ENCODE measurements at places on chromosomes 5 and 9. TPM values are rescaled to one million over a fixed set of nuclear protein-coding genes. Genes with fewer than 3 reads are reported as not detected.

DNA sequence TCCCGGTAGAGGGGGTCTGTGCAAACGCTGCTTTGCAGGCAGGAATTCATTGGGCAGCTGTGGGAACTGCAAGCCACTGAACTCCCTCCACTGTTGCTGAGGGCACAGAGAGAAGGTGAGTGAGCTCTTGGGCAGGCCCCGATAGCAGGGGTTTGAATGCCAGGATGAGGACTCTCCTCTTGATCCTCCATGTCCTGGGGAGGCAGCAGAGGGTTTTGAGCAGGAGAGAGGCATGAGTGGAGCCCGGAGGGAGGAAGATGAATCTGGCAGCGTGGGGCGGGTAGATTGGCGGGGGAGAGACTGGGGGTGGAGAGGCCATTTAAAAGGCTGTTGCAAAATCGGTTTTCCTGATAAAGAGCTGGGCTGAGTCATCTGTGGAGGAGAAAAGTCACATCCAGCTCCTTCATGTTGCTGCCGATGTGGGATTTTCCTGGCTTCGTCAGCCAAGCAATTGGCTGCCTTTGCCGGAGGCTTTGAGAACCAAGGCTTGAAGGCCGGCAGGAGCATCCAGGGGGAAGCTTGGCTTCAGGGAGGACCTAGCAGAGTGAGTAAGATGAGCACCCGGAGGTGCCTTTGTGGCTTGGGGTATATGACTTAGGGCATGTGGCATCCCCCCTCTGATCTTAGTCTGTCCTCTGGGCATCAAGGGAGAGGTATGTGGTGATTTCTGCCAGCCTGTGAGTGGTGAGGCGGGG is at the start of gene SYNPO:
SYNPO (plus strand) TSS at position 350 of the 695 bp plus-strand sequence. CDS start 7,616 bp downstream, outside the sequence.
- H3K27me3 ChIP-seq = no peaks in the 10 kb centered on the region
- H3K4me3 ChIP-seq = no peak within 1 kb of the TSS

DNA sequence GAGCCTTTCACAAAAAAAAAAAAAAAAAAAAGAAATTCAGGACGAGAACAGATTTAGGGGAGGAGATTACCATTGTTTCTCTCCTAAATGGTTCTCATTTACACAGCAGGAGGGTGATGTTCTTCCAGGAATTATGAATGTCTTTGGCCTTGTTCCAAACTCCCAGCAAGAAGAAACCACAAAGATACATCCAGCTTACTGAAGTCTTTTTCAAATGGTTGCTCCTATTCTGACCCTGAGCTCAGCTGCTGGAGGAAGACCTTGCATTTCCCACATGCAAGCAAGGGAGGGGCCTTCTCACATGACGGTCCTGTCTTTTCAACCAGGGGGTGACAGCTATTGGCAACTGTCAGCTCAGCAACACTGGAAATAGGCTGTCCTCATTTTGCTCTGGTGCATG is 203.0 kb upstream of the VLDLR start:
- H3K27me3 ChIP-seq = no peaks in the 10 kb centered on the region
- H3K36me3 ChIP-seq = no peaks in the 10 kb centered on the region
- H3K27ac ChIP-seq = no peak overlapping the region
- DNase-seq = no peak
- no peak overlapping the region for H3K4me3 ChIP-seq

- DNase-seq = no peak
Measured at GRCh38 chr5:116740771-116741170, 166.1 kb upstream of the SEMA6A start.

GRCh38 chr5:131114754-131115153 is 50.3 kb downstream of the HINT1 start:
- peak; percentile 35 for DNase-seq
- no peaks in the 10 kb centered on the region for H3K36me3 ChIP-seq
- no peaks in the 10 kb centered on the region for H3K4me1 ChIP-seq

DNA sequence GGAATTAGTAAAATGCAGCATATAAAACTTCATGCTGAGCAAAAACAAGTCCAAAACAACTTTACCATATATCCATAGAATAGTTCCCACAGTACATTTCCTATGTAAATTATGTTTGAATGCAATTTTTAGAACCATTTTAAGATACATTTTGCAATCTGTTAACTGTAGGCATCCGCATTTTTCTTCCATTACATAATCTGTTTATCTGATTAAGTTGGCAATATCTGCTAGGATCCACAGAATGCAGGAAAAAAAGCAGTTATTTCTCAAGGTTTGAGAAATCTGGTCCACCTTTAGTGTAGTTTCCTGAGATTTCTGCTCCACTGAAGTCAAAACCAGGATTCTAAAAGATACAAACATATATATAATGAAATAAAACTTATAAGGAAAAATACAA is 6.2 kb downstream of the NUDCD2 start:
- H3K27me3 ChIP-seq = no peaks in the 10 kb centered on the region
- peaks cover 13% of the 10 kb centered on the region for H3K4me1 ChIP-seq
- H3K36me3 ChIP-seq = peaks cover 14% of the 10 kb centered on the region
- no peak for DNase-seq
- no peak overlapping the region for H3K27ac ChIP-seq

DNA sequence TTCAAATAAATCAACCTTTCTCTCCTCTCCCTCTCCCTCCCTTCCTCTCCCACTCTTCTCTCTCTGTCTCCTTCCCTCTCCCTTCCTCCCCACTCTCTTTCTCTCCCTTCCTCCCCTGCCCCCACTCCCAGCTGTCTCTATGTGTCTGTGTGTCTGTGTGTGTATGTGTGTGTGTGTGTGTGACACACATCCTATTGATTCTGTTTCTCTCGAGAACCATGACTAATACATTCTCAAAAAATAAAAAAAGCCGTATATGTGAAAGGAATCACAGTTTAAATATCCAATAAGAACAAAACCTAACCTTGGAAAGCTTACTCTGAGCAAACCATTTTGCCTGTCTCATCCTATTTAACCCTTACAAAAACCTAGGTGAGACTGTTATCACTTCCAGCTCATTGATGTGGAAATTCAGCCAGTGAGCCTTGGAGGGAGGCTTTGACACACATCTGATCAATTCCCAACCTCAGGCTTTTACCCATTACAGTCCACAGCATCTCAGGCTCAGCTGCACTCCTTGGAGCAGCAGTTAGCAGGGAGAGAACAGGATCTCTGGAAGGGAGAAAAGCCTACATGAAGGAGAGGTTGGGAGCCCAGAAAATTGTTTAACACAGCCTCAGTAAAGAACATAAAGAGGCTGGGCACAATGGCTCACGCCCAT is 8.3 kb downstream of the HSD17B3 start:
- no peaks in the 10 kb centered on the region for H3K27me3 ChIP-seq
- H3K4me1 ChIP-seq = no peaks in the 10 kb centered on the region
- H3K27ac ChIP-seq = no peak overlapping the region
- no peak overlapping the region for H3K4me3 ChIP-seq

DNA sequence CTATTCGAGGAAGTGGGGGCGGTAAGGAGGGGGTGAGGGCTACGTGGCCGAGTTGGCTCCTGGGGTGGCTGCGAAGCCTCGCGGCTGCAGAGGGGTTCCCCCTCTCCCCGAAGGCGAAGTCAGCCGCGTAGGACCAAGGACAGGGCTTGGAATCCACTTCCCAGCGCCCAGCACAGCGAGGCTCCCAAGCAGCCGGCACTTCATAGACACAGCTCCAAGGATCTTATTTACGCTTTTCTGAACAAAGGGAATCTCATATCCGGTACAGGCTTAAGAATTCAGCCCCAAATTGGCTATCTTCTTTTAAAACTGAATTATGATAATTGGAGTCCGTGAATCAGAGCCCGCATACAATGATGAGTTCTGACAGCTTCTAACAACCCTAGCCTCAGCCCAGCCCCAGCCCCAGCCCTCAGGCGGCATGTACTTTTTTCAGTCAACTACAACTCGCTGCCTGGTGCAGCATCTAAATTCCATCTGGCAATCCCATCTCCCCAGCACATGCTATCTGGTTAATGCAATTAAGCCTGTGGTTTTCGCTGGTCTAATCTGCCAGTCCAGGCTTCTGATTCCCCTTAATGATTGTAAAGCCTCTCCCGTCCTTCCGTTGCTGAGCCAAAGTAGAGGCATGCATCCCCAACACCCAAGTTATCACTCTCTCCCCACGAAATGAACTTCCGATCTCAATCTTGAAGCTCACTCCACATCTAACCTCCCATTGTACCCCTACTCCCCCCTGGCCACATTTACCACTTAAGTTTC is 1.0 kb downstream of the ELAVL2 start:
- H3K27me3 ChIP-seq = peaks cover 99% of the 10 kb centered on the region
- H3K36me3 ChIP-seq = no peaks in the 10 kb centered on the region
- H3K27ac ChIP-seq = no peak overlapping the region
- H3K4me3 ChIP-seq = peak overlapping the region; percentile 17
- peak; percentile 20 for DNase-seq

- H3K4me1 ChIP-seq = no peaks in the 10 kb centered on the region
- H3K27me3 ChIP-seq = no peaks in the 10 kb centered on the region
- H3K27ac ChIP-seq = no peak overlapping the region
- no peak overlapping the region for H3K4me3 ChIP-seq
- no peak for DNase-seq
- H3K36me3 ChIP-seq = no peaks in the 10 kb centered on the region
Measured at GRCh38 chr5:112367400-112367799, 51.7 kb downstream of the EPB41L4A start.

DNA sequence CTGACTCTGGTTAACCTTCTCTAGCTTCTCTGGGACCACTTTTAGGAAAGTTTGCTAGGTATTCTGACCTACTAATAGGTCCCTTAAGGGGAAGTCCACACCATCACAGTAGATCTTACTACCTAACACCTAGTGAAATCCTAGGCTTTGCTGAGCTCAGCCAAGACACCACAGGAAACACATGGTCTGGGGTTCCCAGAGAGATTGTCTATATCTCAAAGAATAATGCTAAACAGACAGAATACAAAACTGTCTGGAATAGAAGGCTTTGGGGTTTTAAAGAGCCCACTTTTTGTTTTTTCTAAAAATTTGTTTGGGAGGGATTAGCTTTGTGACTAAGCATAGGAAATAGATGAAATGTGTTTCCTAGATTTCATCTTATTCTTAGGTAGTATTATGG is 395.1 kb downstream of the ARHGEF28 start:
- H3K27me3 ChIP-seq = no peaks in the 10 kb centered on the region
- no peaks in the 10 kb centered on the region for H3K4me1 ChIP-seq
- H3K27ac ChIP-seq = no peak overlapping the region
- H3K36me3 ChIP-seq = no peaks in the 10 kb centered on the region

DNA sequence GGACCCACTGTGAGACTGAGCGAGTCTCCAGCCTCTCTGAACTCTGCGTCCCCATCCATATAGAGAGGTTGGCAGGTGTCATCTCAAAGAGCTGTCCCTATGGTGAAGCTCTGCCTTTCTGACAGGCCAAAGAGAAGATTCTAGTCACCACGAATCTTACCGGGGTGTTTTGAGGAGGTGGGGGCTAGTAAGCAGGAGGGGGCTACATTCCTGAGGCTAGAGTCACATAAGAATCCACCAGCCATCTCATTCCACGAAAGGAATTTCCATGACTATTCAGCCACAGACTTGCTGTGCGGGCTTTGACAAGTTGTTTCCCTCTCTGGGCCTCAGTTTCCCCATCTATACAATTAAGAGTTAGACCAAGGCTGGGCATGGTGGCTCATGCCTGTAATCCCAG is 16.3 kb downstream of the PDGFRB start:
- peaks cover 54% of the 10 kb centered on the region for H3K4me1 ChIP-seq
- peak overlapping the region; percentile 89 for H3K27ac ChIP-seq
- H3K4me3 ChIP-seq = no peak overlapping the region
- H3K27me3 ChIP-seq = no peaks in the 10 kb centered on the region
- no peak for DNase-seq

- no peaks in the 10 kb centered on the region for H3K4me1 ChIP-seq
- no peaks in the 10 kb centered on the region for H3K36me3 ChIP-seq
- DNase-seq = no peak
- H3K27me3 ChIP-seq = no peaks in the 10 kb centered on the region
- H3K4me3 ChIP-seq = no peak overlapping the region
Measured at GRCh38 chr5:57715296-57715695, 232.7 kb upstream of the ACTBL2 start.

- H3K27ac ChIP-seq = no peak overlapping the region
- H3K4me3 ChIP-seq = no peak overlapping the region
- H3K27me3 ChIP-seq = no peaks in the 10 kb centered on the region
- H3K36me3 ChIP-seq = no peaks in the 10 kb centered on the region
- no peaks in the 10 kb centered on the region for H3K4me1 ChIP-seq
- no peak for DNase-seq
Measured at GRCh38 chr5:174454464-174454863, 269.9 kb upstream of the MSX2 start.

GRCh38 chr9:127936347-127936852 is 1.3 kb downstream of the DPM2 start:
- no peaks in the 10 kb centered on the region for H3K36me3 ChIP-seq
- H3K27me3 ChIP-seq = peaks cover under 1% of the 10 kb centered on the region
- H3K4me3 ChIP-seq = no peak overlapping the region
- peaks cover 32% of the 10 kb centered on the region for H3K4me1 ChIP-seq

The ITK gene
- 43.4 TPM for total RNA-seq

The STOML2 gene
- 81.8 TPM for total RNA-seq

The CDKN2B gene
- total RNA-seq = 36.8 TPM

The SCGB3A2 gene
- total RNA-seq = not detected

All from transverse colon (tissue), 4 donors.